ENCODE measurements at places on chromosomes 12 and 14. TPM values are rescaled to one million over a fixed set of nuclear protein-coding genes. Genes with fewer than 3 reads are reported as not detected.

- DNase-seq = no peak
These were observed 114.5 kb downstream of the RPAP3 start for GRCh38 chr12:47591361-47591791.

GRCh38 chr14:24071836-24072430 is 571 bp downstream of the CPNE6 start:
- no peak for DNase-seq

- DNase-seq = no peak
These were observed 33.3 kb downstream of the ACTN1 start for GRCh38 chr14:68945585-68946488.

DNA sequence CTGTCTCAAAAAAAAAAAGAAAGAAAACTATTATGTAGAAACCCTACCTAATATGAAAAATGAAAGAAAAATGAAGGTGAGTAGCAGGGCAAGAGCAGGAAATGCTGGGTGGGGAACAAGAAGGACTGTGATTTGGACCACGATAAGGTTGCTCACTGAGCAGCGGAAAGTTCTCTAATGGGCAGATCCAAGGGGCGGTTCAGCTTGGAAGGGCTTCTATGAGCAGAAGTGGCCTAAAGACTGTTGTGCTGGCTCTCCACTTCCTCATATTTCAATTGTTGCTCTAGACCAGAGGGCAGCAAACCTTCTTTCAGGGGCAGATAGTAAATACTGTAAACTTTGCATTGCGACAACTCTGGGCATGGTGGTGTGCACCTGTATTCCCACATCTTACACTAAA is 16.3 kb upstream of the NFYB start:
- no peak for DNase-seq

GRCh38 chr12:109109746-109110350 is 6.5 kb upstream of the ACACB start:
- no peak for DNase-seq

DNA sequence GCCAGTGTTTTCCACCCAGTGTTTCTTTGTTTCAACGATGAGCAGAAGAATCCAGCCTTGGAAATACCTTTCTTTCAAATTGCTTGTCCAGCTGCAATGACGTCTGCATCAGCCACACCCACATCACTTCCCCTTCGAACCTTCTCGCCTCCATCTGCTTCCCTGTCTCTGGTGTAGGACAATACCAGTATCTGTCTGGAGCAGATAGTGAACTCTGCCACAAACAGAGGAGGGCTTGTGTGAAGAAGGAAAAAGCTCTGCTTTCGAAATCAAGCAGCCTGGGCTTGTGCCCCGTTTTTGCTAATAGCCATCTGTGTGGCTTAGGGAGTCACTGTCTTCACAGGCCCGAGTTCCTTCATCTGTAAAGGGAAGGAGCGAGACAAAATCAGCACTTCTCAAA is 415.4 kb downstream of the ZFP36L1 start:
- DNase-seq = no peak

DNA sequence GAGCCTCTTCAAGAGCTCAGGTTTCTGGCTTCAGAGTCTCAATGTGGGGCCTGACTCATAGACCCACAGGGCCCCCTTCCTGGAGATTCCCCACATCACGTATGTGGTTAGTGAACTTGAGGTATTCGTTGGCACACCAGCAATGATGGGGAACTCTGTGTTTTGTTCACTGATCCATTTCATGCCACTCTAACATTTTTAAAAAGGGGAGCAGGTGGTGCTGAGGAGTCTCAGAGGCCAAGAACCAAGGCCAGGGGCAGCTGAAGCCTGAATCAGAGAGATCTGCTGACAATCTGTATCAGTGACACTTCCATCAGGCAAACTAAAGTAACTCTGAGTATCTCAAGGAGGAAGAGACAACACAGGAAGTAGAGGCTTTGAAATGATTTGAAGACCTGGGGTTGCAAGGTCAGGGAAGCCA is 323.4 kb downstream of the VRK1 start:
- DNase-seq = no peak

GRCh38 chr12:54442961-54443360 is 23.9 kb upstream of the ITGA5 start:
- no peak for DNase-seq

GRCh38 chr12:32398816-32399369 is 465 bp upstream of the FGD4 start:
- no peak for DNase-seq

GRCh38 chr14:99475179-99475578 is 5.5 kb downstream of the SETD3 start:
- no peak for DNase-seq

DNA sequence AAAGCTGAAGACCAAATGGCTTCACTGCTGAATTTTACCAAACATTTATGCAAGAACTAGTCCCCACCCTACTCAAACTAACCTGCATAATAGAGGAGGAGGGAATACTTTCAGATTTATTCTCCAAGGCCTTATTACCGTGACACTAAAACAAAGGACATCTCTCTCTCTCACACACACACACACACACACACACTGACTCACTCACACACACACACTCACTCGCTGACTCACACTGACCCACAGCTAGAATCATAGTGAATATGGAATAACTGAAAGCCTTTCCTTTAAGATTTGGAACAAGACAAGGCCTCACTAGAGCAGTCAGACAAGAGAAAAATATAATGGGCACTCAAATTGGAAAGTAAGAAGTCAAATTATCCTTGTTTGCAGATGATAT is 1014.1 kb downstream of the TMTC2 start:
- no peak for DNase-seq

- no peak for DNase-seq
These were observed 128.4 kb upstream of the NCOR2 start for GRCh38 chr12:124695861-124696260.

- no peak for DNase-seq
These were observed 61.2 kb downstream of the DIO3 start for GRCh38 chr14:101622251-101623076.

- DNase-seq = no peak
These were observed 205.7 kb upstream of the GZMB start for GRCh38 chr14:24839617-24840203.

GRCh38 chr14:51630987-51631386 is 20.7 kb upstream of the FRMD6 start:
- DNase-seq = no peak

DNA sequence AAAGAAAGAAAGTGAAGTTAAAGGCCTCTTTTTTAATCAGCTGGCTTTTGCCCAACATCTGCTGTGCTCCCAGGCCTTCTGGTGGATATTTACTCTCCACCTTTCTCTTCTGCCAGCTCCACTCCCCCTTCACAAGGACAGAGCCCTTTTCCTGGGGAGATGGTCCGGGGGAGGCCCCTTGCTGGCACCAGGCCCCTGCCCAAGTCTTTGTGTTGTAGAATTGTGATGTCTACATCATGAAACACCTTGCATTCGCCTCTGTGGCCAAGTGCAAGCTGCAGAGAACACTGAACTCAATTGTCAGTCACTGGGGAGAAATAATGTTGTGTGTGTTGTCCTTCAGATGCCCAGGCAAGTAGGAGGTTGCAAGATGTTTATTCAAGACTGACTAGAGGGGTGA is 150.3 kb downstream of the DPF3 start:
- DNase-seq = no peak

The SERPINA6 gene
- 9.5 TPM for polyA plus RNA-seq

The LGR5 gene
- polyA plus RNA-seq = 15.5 TPM

The ZC3H10 gene
- polyA plus RNA-seq = 5.8 TPM

The OTOGL gene
- polyA plus RNA-seq = 1.0 TPM

The KCNA5 gene
- 2.5 TPM for polyA plus RNA-seq

The HSPA2 gene
- polyA plus RNA-seq = 21.8 TPM

Measured in right renal cortex interstitium (tissue), 3 donors.